ENCODE measurements at places on chromosomes 7 and 10. TPM values are rescaled to one million over a fixed set of nuclear protein-coding genes. Genes with fewer than 3 reads are reported as not detected.

The HKDC1 gene
- not detected for total RNA-seq

The FAM25A gene
- not detected for total RNA-seq

The UBTD1 gene
- total RNA-seq: 1.0 TPM

The FOXI2 gene
- total RNA-seq: not detected

The EN2 gene
- not detected for total RNA-seq

The ICA1 gene
- not detected for total RNA-seq
